Inflammatory macrophage treated with lipopolysaccharide for 1 hour (primary cell): ENCODE measurements at places on chromosomes 5 and 9.

GRCh38 chr9:84325347-84325973 is 15.1 kb downstream of the SLC28A3 start:
- DNase-seq, result no peak

GRCh38 chr5:117863586-117864296 is 1124.6 kb downstream of the DTWD2 start:
- peak; percentile 69 for DNase-seq

DNA sequence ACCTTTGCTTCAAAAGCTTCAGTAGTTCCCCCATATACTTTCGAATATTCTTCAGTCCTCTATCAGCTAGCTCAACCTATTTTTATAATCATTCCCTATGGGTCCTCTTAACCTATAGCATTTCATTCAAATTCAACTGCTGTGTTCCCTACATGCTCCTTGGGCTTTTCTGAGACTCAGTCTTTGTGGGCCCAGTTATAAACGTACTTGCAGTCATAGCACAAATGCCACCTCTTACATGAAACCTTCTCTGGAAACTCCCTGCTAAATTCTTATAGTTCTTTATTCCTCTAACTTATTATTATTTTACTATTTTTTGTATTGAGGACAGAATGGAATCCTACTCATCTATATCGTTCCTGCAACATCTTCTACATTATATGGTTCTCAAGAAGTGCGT is 24.7 kb downstream of the MLANA start:
- no peak for DNase-seq

- DNase-seq, result peak; percentile 69
Observed at GRCh38 chr9:34777666-34778065, 67.7 kb upstream of the CCL21 start.

DNA sequence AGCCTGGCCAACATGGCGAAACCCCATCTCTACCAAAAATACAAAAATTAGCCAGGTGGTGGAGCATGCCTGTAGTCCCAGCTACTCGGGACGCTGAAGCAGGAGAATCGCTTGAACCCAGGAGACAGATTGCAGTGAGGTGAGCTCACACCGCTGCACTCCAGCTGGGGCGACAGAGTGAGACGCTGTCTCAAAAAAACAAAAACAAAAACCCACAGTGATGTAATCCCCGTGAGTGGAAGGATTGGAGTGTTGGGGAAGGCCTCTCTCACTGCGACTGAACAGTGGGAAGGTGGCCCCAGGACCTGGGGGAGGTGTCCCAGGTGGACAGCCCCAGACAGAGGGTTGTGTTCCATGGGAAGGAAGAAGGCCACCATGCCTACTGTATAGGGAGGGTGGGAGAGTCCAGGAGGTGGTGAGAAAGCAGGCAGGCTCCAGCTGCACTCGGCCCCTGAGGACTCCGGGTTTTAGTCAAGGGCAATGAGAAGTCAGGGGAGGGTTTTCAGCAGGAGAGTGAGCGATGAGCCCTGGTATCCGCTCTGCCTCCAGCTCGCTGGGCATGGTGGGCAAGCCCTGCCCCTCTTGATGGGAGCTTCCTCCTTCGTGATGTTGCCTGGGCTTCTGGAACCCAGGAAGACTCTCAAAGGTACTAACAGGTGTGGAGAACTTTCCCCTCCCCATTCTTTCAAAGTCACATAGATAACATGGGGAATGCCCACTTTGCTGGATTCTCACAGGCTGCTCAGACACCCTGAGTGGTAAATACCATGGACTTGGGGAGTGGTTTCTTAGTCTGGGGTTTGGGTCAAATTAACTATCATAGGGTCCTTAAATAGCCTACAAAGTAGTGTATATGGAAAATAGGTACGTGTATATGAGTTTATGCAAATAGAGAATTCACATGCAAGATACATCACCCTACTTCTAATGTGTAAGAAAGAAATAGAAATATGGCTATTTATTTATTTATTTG is 74.7 kb downstream of the PPARGC1B start:
- no peak for DNase-seq

DNA sequence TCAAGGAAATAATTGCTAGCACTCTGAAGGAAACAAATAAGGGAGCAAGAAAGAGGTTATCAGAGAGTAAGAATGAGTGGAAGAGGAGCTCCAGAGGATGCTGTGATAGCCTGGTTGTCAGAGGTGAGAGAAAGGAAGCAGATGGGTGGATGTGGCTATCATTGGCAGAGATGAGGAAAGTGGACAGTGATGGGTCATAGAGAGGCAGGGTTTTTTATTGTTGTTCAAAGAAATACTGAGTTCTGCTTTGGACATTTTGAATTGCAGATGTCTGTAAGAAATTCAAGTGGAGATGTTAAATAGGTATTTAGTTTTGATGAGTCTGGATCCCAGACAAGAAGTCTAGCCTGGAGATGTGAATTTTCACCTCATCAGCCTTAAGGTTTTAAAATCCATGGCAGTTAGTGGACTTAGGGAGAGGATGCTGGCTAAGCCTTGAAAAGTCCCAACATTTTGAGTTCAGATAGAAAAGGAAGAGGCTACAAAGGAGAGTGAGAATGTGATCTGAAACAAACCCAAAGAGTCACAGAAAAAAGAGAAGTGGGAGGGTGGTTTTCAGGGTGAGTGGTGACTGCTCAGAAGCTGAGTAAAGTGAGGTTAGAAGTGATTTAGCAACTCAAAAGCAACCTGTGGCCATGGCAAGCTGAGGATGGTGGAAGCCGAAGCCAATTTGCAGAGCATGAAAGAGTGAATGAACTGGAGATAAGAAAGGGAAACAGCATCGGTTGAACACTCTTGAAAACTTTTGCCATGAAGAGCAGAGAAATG is 50.4 kb downstream of the PPIC start:
- no peak for DNase-seq

DNA sequence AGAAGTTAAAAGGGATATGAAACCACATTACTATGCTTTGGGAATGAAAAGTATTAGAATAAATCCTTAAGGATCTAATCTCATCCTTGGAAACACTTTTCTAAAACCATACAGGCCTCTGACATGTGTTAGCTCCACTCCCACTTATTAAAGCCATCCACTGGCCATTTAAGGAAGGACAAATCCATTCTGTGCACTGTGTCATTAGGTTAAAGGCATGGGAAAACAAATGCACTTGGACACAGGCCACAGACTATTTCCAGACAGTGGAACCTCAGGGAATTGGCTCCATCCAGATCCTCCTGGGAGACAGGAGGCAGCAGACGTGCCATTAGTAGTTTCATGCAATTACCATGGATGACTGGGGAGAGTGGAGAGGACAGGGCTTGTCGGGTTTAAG is 454.9 kb downstream of the ENC1 start:
- no peak for DNase-seq

GRCh38 chr5:107504424-107504823 is 166.3 kb downstream of the EFNA5 start:
- DNase-seq, result no peak

GRCh38 chr5:121910036-121910435 is 51.7 kb upstream of the SRFBP1 start:
- DNase-seq, result no peak

DNA sequence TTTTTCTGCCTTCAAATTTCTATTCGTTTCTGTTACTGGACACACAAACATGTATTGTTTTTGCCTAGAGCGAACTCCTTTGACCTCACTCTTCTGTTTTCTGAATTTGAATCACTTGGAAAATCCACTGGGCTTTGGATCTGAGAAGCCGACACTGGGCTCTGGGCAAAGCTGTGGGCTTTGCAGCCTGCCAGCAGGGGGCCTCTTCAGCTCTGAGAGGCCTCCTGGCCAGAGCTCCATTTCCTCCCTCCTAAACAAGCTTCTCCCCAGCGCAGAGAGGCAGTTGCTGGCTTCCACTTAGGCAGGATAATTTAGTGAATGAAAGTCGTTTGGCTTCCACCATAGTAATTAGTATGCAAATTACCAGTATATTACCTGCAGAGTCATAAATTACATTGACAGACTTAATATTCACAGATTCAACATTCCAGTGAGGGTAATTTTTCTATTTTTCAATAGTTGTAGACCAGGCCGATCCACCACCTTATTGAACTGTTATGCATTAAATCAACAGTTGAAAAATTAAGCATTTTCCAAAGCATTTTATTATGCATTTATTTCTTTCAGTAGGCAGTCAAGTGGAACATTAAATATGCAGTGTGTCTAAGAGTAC is 104.0 kb upstream of the ZNF366 start:
- DNase-seq, result peak; percentile 60

- no peak for DNase-seq
Observed at GRCh38 chr5:17358031-17358430, 140.0 kb upstream of the TAF11L2 start.

DNA sequence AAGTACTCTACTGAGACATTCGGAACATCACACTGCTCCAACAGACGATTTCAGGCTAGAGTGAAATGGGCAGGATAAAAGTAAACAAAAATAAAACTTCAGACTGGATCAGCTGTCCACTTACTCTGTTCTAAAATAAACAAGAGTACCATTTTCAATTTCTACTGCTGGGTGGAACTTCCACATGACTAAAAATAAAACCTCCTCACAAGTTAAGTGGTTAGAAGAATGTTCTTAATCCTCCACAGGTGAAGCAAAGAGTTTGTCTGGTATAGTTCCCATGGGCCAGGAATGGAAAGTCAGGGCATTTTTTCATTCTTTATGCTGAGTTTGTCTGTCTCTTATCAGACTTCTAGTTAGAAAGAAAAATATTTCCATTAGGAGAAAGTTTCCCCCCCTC is 15.7 kb downstream of the NUDT12 start:
- no peak for DNase-seq

DNA sequence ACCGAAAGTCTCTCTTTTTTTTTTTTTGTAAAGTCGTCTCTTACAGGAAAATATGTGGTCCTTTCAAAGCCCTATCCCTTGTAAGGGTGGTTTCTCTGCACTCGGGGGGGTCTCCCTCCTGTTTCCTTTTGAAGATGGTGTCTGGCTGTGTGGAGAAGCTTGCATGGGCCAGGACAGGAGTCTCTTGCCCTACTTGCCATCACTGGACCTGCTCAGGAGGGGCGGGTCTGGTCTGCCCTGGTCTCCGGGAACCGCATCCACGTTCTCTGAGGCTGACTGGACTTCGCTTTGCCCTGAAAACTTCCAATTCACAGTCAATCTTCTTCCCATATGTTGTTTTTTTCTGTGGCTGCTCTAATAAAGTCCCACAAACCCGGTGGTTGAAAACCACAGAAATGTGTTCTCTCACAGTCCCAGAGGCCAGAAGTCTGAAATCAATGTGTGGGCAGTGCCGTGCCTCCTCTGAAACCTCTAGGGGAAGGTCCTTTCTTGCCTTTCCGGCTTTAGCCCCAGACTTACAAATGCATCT is 92.9 kb upstream of the IER5L start:
- peak; percentile 63 for DNase-seq

DNA sequence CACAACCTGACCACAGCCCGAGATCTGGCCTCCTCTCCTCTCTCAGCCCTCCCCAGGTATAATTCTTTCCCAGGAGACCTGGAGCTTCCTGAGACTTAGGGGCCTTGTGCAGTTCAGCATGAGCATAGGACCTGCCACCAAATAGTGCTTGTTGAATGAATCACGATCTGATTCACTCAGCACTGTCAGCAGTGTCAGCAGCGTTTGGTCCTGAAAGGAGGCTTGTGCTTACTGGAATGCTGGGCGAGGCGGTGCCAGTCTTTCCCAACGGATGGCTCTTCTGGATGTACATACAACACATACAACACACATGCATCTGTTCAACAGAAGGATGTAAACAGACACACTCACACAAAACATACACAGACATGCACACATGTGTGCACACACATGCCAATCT is 173.3 kb downstream of the COL23A1 start:
- no peak for DNase-seq

GRCh38 chr5:64587370-64587769 is 81.6 kb downstream of the RGS7BP start:
- no peak for DNase-seq

DNA sequence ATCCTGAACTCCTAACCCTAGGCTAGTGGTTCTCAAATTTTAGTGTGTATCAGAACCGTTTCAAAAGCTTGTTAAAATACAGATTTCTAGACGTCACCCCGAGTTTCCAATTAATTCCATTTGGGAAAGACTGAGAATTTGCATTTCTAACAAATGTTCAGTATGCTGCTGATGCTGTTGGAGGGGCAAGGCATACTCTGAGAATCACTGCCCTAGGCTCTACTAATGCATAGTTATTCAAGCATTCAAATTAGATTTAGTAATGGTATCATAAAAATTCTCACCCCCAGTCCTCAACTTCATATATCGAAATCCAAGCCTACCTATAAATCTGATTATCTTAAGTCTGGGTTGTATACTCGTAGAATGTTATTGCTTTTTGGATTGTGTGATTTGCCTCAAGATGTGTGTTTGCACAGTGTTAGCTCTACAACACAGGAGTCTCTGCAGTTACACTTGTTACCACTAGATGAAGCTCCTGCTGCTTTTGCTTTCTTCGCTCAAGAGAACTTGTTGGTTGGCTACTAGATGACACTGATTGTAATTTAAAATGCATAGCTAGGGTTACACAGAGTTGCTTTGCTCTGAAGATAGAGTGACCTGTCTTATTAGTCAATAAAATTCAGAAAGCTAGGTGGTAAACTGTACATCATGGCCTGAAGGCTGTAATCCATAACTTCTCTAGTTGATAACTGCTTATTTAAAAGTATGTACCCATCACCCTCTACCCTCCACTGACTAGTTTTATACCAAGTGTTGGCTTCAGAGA is 7.5 kb upstream of the ERAP2 start:
- peak; percentile 64 for DNase-seq

DNA sequence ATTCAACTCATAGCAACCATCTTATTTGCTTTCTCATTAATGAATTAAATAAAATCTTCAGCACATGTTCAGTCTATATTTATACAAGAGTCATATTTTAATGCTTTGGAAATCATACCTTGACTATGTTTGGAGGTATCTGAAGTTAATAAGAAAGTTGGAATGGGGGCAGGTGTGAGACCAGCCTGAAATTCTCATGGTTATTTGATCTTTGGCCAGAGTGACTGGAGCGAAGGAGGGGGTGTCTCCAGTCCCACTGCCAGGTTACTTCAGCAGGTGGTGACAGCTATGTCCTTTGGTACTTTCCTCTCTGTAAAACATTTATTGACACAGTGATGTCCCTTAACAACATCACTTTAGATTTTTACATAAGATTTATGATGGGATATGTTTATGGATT is 318.1 kb upstream of the SGCD start:
- DNase-seq, result no peak

- no peak for DNase-seq
Observed at GRCh38 chr5:175772747-175773533, 98.4 kb upstream of the CPLX2 start.

DNA sequence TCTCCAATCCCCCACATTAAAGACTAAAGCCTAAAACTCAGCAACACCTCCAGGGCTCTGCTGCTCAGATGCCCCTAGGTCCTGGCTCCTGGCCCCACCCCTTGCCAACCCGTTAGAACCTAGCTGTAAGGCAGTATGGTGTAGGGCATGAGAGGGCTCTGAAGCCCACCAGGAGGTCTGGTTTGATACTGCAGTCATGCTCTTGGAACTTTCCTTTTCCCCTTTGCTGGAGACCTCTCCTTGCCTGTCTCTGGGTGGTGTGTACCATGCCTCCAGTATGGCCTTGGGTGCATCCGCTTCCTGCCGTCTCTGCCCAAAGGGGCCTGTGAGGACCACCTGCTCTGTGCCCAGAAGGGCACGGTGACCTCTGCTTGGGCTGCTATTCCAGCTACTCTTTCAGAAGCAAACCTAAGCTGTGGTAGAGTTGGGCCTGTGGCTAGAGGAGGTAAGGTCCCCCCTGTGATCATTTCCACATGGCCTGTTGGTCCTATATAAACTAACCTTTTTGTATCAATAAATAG is 3.5 kb downstream of the TENT4A start:
- DNase-seq, result no peak
